ENCODE measurements at places on chromosomes 5 and 9.

DNA sequence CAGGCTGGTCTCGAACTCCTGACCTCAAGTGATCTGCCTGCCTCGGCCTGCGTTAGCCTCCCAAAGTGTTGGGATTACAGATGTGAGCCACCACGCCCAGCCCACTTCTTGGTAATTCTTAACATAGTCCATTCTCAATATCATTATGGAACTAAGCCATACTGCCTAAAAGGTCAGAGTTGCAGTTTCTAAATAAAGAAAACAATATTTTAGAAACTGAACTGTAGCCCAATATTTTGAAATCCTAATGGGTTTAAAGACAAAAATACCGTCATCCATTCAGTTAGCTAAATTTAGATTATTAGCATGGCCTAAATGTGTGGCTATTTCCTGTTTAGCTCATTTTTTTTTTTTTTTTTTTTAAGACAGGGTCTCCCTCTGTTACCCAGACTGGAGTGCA lies 99.5 kb downstream of the USP20 start:
- DNase-seq, result no peak

DNA sequence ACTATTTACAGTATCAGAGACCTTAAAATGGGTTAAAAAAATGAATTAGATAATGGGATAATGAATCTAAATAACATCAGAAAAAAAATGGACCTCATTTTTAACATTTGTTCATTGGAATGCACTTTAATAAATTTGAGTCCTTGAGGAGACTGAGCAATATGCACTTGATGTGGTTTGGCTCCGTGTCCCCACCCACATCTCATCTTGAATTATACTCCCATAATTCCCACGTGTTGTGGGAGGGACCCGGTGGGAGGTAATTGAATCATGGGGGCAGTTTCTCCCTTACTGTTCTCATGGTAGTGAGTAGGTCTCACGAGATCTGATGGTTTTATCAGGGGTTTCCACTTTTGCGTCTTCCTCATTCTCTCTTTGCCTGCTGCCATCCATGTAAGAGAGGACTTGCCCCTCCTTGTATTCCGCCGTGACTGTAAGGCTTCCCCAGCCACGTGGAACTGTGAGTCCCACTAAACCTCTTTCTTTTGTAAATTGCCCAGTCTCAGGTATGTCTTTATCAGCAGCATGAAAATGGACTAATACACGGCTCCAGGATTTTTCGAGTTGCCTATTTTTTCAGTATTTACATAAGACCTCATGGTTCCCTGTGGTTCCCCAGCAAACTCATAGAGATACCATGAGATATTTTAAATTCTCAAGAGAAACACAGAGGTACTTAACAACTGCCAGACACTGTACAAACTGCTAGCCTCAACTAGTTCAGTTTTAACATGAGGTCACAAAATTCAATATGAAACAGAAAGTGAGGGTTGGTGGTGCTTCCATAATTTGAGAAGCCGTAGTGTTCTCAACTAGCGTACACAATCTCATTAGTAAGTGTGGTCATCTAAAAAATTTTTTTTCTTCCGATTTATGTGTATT lies 128.3 kb downstream of the TLE1 start:
- no peak for DNase-seq

DNA sequence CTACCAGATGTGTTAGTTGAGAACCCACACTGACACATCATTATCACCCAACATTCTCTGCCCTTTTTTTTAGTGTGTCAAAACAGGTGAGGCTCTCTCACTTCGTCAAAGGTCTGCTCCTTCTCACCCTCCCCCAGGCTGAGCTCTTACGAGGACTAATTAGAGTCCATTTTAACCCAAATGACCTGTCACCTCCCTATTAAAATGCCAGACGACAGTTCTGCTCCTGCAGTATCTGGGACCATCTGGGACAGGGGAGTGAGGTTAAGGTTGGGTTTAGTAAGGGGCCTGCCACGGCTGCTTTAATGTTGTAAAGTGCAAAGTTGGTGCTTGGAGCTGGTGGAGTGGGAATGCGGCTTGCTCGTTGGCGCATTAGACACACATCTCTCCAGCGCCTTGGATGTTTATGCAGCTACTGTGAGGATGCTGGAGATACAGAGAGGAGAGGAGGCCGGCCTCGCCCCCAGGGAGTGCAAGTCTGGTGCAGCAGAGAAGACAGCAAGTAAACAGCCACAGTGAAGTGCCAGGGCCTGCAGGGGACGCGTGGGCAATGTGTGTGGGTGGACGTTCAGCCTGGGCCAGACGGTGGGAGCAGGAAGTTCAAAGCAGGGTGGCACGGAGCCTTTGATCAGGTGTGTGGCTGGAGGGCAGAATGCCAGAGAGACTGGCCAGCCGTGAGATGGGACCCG lies 96.2 kb downstream of the C9orf50 start:
- no peak for DNase-seq

GRCh38 chr5:180137401-180138213 lies 66.0 kb upstream of the RNF130 start:
- DNase-seq, result no peak

DNA sequence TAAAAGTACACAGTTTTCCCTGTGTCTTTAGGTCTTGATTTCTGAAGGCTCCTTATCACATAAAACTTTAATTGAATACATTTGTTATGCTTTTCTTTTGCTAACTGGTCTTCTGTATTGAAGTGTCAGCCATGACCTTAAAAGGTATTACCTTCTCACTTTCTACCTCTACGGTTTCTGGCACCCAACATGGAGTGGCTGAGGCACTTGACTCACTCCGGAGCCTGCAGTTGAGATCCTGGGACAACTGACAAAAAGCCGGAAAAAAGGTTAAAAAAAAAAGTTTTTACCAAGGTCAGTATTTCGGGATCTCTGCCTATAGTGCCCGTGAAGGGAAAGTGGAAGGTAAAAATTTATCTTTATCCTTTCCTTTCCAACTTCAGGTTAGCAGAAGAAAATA lies 197.0 kb downstream of the ARRDC3 start:
- DNase-seq, result no peak

DNA sequence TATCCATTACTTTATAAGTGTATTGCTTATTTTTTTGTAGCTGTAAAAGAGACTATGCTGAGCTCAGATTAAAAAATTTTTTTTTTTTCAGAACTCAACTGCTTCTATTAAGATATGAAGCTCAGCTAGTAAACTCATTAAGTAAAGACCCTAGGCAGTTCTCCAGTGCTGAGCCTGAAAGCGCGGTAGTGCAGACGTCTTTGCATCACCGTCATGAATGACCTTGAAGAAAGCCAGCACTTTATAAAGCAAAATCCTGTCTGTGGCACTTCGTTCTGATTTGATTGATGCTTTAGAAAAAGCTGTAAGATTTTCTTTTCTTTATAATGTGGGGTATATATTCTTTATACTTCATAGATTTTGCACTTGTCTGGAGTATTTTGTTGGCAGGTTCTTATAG lies 105.7 kb downstream of the ATG10 start:
- no peak for DNase-seq

Measured in fibroblast of the conjunctiva (primary cell).